ENCODE measurements at places on chromosomes 4 and X. TPM values are rescaled to one million over a fixed set of nuclear protein-coding genes. Genes with fewer than 3 reads are reported as not detected.

MTTP gene
- 0.33 TPM for total RNA-seq

TMPRSS11D gene
- not detected for total RNA-seq

OPRPN gene
- not detected for total RNA-seq

GJB1 gene
- not detected for total RNA-seq

CTSO gene
- total RNA-seq = 25.8 TPM
